ENCODE measurements at places on chromosomes 4 and X. TPM values are rescaled to one million over a fixed set of nuclear protein-coding genes. Genes with fewer than 3 reads are reported as not detected.

GRCh38 chr4:139419388-139419914 lies 34.5 kb upstream of the RAB33B start:
- DNase-seq, result no peak

DNA sequence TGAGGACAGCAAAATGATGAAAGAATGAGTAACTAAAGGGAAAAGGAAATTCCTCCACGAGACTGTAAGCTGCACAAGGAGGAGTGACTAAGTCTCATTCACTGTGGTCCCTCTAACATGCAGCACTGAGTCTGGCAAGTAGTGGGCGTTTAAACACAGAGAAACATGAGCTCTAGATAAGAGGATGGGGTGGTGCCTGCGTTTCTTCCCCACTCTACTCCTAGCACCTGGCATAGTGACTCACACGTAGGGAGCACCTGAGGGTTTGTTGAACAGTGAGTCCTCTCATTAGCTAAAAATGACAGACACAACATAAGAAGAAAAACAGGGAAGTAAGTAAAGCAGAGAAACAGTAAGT lies 105.8 kb upstream of the CBR4 start:
- no peak for DNase-seq

DNA sequence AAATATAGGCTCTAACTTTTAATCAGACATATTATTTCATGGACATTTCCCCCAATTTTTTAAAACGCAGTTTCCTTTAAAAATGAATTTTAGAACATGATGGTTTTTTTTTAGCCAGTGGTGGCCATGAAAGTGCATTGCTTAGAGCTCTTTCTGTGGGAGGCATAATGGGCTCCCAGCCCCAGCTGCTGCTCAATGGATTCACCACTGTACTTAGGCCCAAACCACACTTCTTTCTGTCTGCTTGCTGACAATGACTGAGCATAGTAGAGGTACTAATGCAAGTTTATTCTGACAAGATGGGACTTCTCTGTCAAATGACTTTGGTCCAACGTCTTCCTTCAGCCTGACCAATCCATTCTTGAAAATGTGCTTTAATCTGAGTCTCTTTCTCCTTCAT lies 400.2 kb upstream of the GRIA3 start:
- no peak for DNase-seq

GRCh38 chr4:184335520-184335919 lies 117.8 kb upstream of the ENPP6 start:
- DNase-seq, result no peak

DNA sequence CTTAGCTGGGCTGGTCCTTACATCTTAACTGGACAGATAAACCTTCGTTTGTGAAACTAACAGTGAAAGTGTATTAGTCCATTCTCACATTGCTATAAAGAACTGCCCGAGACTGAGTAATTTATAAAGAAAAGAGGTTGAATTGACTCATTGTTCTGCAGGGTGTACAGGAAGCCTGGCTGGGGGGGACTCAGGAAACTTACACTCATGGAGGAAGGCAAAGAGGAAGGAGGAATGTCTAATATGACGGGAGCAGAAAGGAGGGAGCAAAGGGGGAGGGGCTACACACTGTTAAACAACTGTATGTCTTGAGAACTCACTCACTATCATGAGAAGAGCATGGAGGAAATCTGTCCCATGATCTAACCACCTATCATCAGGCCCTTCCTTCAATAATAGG lies 1566.5 kb upstream of the PCDH7 start:
- DNase-seq, result no peak

GRCh38 chr4:110195561-110196205 lies 2.7 kb downstream of the ELOVL6 start:
- no peak for DNase-seq

DNA sequence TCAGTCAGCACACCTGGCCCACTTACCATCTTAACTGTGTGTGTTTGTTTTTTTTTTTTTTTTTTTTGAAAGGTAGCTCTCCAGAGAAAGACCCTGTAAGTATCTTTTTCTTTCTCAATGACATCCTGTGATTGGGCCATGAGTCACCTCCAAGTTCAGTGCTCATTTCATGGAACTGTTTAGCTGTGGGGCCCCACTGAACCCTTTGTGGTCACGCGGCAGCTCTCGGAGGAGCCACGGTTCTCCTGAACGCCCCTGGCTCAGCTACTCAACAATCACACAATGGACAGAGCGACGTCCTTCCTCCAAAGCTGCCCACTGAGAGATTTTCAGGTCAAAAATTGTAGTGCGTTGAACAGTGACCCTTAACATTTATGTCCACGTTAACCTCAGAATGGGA lies 14.2 kb upstream of the IL3RA start:
- no peak for DNase-seq

DNA sequence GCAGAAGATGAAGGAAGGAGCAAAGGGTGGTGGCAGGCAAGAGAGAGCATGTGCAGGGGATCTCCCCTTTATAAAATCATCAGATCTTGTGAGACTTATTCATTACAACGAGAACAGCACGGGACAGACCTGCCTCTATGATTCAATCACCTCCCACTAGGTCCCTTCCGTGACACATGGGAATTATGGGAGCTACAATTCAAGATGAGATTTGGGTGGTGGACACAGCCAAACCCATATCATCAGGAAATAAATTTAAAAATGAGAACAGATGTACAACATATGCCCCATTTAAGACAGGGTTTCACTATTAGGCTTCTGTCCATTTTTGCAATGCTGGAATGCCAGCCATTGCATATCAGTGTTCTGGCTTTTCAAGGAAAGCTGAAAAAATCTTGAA lies 346.7 kb upstream of the SLIT2 start:
- DNase-seq, result no peak

- no peak for DNase-seq
Observed at GRCh38 chrX:38379088-38379487, 26.7 kb downstream of the OTC start.

DNA sequence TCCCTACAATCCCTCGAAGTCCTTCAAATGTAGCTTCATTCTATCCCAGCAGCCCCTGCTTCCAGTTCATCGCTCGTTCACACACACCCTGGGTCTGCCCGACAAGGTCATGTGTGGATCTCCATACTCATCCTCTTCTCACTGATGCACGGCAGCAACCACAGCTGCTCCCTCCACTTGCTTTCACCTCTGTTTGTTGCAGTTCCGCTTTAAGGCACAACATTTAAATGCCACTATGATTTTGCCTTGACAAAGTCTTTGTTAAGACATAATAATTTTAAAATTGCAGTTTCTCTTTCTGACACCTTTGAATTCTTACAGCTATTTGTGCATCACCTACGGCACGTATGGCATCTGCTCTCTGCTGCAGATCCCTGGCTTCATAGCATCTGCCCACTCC lies 1.8 kb downstream of the ODAPH start:
- DNase-seq, result no peak

GRCh38 chrX:49238735-49239134 lies 3.5 kb downstream of the CCDC22 start:
- DNase-seq, result no peak

DNA sequence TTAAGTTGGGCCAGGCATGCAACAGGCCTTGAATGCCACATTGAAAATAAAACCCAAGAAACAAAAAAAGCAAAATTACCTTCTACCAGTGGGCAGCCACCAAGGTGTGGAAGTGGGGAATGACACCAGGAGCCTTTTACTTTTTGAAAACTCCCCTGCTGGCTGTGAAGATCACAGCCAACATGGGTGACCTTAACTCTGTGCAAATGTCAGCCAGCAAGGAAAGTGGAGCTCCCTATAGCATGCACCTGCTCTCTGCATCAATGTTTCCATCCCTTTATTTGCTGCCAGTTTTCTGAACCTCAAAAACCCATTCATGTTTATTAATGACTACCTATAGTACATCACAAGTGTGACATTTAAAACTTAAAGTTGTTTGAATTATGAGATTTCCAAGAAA lies 63.7 kb downstream of the HS3ST1 start:
- no peak for DNase-seq

- peak; percentile 98 for DNase-seq
Observed at GRCh38 chr4:119212234-119212963, at the start of gene USP53. Gene USP53 (plus strand): TSS chr4:119212713. CDS start chr4:119239760, 27,047 bp downstream.

DNA sequence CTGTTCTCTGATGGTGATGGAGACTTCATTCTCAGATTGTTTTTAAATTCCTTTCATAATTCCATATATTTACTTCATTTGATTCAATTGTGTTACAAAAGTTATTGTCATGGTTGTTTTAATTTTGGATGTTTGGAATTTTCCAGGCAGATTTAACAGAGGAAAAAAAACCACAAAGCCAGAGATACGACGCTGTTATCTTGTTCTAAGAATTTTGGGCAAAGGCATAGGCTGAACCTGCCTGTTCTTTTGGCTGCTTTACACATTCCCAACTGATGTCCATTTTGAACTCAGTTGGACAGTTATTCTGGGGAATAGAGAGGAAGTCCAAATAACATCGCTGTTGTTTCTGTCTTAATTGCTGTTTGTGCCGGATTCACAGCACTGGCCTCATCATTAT lies 65.7 kb downstream of the LINC00632 start:
- DNase-seq, result no peak

GRCh38 chrX:17689971-17690409 lies 47.3 kb upstream of the SCML1 start:
- peak; percentile 72 for DNase-seq

DNA sequence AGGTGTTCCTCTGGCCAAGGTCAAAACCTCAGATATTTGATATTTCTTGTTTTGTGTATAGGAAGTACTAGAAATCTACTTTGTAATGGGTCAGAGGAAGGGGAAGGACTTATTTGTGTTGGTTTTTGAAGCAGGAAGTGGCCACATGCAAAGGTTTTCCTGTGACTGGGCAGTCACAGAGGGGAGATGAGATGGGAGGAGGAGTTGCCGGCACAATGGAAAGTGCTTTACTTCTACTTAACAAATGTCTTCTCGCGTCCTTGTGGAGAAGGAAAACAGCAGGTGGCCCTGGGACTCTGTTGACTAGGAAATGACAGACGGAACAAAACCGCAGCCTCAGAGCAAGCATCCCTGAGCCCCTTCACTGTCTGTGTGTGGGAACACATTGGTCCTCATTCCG lies 46.6 kb downstream of the SHROOM2 start:
- DNase-seq, result peak; percentile 48

- no peak for DNase-seq
Observed at GRCh38 chr4:152185786-152186550, 349.9 kb downstream of the FBXW7 start.

DNA sequence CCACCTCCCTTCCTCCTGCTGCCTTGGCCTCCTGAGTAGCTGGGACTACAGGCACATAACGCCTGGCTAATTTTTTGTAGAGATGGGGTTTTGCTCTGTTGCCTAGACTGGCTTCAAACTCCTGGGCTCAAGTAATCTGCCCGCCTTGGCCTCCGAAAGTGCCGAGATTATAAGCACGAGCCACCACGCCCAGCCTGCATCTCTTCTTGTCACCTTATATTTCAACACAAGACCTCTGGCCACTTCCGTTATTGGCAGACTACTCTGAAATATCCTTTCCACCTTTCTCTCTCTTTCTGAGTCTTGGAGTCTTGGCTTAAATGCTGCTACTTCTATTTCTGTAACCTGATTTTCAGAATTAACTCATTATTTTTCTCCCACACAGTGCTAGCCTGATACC lies 5.6 kb downstream of the KIAA0232 start:
- no peak for DNase-seq

Gene TMEM35A
- total RNA-seq, result 14.1 TPM

Gene ATOH1
- 0.06 TPM for total RNA-seq

Gene RNF128
- not detected for total RNA-seq

Gene FGFBP1
- not detected for total RNA-seq

Gene GABRG1
- not detected for total RNA-seq

Gene TCP11X2
- total RNA-seq, result 0.88 TPM

Gene DNAAF6
- total RNA-seq, result not detected

Gene ABHD18
- total RNA-seq, result 11.2 TPM

Gene DDX53
- not detected for total RNA-seq

Gene OTC
- not detected for total RNA-seq

Gene ARL9
- total RNA-seq, result 0.45 TPM
